ENCODE measurements at places on chromosomes 4 and X.

- no peak for DNase-seq
Observed at GRCh38 chr4:73721909-73722308, 18.5 kb upstream of the CXCL8 start.

GRCh38 chrX:112678831-112679230 lies 907 bp downstream of the LHFPL1 start:
- DNase-seq, result no peak

DNA sequence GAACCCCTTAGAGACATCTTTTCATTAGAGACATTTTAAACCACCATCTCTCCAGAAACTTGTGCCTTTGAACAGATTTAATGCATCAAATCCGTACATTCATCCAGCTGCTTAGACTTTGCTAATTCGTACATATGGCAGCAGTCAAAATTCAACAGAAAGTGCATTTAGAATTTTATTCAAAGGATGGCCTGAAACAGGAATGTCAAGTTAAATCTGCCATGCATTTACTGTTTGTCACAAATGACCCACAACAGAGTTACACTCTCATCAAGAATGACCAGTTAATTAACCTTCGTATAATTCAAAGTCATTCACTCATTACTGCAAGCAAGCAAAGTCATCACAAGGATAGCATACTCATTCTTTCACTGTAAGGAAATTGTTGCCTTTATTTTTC lies 284.3 kb downstream of the SLC7A11 start:
- DNase-seq, result no peak

DNA sequence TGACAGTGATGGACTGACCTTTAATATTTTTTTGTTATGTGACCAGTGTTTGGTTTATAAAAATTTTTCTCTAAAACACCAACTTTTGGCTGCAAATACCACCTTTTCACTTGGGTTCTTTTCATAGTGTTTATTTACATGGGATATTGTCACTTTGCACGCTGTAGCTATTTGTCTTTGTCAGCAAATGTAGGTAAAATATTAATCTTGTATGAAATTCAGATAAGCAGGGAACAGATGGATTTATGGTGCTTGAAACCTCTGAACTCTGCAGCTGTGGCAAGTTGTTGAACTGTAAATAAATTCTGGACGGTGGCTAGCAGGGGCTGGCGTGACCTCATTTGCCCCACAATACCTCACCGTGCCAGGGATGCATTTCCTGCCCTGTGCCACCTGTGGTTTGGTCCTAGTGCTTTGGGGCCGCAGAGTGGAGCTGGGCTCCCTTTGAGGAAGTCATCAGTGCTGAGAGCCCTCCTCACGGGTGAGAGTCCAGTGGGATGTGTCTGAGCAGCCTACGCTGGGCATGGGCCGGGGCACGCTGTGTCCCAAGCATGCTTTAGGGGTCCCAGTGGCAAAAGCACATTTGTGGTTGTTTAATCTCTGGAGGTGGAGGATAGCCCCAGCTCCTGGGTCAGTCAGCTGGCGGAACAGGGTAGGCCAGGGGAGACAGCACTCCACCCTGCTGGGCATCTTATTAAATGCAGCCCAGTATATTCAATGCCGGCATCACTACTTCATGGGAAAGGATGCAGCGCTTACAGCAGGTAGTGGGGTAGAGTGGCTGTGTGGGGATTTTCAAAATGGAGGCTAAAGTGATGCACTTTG lies 108.6 kb downstream of the TBL1X start:
- no peak for DNase-seq

DNA sequence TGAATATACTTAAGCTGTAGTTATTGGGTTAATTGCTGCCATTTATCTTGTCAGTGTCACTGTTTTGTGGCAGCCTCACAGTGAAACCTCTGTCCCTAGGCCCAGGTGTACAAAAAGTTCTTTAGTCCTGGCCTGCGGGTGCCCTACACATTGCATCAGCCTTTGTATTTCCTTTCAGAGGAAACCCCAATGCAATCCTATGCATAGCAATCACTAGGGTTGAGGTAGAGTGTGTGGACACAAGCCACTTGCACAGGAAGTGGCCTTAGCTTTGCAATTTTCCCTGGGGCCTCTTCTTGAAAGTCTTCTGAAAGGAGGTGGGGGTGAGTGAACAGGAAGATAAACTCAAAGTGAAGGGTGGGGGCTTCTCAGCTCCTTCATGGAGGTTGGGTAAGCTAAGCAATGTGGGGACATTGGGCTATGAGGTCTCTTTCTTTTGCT lies 27.8 kb downstream of the VSIG4 start:
- DNase-seq, result no peak

DNA sequence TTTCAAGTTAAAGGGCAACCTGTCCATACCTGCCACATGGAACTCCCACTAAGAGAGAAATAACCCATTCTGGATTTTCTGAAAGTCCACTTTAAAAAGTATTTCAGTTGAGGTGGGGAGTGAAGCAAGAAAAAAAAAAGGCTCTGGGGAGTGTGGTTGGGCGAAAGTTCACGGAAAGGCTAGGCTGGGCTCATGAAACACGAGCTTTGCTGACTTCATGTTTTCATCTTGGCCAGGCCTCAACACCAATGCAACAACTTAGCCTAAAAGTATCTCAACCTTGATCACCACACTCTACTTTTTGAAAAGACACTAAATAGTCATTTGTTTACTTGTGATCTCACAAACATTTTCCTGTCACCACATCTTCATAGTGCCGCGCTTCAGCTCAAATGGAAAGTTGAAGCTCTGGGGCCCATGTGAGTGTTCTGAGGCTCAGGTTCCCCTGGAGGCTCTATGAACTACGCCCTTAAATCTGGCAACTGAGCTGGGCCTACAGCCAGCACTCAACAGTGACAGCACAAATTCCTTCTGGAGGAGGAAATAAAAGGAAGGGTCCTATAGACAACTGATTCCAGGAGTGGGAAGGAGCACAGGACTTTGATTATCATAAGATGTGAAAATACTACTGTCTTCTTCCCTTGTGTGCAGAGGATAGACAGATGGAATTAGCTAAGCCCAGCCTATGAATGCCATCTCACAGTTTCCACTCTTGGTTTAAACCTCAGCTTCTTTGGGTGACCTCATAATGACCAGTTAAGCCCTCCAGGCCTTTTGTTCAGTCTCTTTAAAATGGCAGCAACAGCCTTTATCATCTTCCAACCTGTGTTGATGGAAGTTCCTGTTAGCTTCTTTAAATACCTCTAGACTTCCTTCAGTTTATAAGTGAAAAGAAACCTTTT lies 5.1 kb downstream of the CD40LG start:
- no peak for DNase-seq

DNA sequence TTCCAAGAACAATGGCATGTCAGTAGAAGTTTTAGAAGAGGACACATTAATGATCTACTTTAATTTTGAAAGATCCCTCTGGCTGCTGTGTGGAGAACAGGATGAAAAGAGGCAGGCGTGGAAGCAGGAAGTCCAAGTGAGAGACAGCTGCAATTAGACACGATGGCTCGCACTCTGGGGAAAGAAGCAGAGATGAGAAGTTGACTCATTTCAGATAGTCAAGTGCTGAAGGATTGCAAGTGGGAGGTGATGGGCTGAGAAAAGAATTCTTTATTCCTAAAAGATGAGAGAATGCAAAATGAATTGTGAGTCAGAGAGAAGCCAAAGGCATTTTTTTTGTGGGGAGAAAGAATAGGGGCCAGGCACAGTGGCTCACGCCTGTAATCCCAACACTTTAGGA lies 16.5 kb downstream of the RXFP1 start:
- no peak for DNase-seq

DNA sequence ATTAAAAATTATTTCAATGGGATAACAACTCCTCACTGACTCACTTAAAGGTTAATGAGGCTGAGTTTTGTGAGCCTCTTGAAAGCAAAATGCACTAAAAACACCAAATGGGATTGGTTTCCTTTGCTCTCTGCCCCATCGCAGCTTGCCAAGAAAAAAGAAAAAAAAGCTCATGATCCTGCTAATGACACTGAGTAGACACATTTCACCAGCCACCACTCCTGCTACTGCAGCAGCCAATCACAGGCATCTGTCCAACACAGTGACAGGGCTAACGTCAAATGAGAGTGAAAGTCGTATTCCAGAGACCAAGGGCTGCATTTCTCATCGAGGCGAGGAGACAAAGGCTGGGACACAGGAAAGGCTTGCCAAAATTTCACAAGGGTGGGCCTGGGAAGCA lies 5.2 kb downstream of the APBB2 start:
- no peak for DNase-seq

DNA sequence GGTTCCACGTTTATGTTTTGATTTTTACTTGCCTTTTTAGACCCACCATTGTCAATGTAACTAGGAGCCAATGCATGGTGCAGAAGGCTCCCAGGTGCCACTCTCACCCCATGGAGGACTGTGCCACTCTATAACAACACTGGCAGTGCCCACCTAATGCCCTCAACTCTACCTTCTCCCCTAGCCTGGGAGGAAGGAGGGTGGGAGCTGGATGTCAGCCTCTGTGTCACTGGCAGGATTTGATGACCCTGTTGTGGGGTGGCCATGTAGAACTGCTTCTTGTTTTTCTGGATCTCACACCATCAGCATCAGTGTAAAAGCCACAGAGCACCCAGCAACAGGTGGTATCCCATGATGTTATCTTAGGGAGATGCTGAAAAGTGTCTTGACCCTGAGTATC lies 13.7 kb upstream of the ADH1B start:
- DNase-seq, result no peak

DNA sequence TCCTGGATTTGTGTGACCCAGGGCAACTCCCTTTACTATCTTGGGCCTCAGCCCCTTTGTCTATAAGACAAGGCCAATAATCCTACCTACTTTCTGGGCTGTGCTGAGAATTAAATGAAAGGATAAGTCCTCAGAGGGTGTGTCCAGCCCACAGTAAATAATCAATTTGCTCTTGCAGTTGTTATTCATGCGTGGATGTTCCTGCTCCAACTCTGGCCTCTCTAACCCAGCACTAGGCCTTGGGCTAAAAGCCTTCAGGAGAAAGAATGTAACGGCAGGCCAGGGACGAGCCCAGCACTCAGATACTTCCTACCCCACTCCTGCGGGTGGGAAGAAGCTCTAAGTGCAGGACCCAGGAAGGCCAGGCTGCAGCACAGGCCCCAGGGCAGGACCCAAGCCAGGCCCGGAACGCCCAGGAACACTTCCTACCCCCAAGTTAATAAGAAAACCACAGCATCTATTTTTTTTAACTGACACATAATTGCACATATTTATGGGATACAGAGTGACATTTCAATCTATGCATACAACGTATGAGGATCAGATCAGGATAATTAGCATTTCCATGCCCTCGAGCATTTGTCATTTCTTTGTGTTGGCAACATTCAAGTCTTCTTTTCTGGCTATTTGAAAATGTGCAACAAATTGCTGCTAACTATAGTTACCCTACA lies 179.6 kb upstream of the RBPJ start:
- no peak for DNase-seq

DNA sequence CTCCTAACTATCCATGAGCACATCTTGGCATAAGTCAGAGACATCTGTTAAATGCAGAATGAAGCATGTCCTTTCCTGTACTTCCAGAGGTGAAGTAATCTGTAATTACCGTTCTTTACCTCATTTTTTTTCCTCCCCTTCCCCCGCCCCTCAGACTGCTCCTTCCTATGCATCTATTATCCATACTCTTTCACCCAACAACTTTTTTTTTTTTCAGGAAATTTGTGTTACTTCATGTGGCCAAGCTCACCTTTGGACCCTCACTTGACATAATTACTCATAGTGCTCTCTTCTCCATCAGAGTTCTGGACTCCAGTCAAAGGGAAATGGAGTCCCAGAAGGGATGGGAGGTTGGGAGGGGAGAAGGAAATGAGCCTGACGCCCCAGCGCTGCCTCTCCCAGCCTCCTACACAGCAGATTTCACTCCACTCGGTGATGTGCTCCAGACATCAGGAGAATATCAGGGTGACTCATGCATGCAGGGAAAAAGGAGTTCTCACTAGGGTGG lies 568.8 kb downstream of the STIM2 start:
- no peak for DNase-seq

GRCh38 chr4:128056396-128056795 lies 4.7 kb upstream of the LARP1B start:
- DNase-seq, result no peak

- DNase-seq, result no peak
Observed at GRCh38 chr4:68724426-68724825, 54.0 kb upstream of the UGT2B15 start.

DNA sequence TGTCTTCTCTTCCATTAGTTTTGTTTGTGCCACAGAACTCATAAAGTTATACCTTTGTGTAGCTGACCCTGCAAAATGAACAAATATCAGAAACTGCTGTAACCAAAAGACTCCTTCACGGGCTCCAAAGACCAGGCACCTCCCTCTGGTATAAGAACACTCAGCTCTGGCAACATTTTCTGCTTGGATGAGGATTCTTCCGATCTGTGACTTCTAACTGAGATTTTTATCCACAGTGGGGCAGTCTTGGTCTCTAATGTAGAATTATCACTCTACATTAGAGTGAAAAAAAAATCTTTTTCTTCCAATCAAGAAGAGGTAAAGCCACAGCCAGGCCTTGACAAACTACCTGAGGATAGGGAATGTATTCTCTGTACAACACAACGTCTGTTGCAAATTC lies 38.5 kb upstream of the PRSS48 start:
- no peak for DNase-seq

DNA sequence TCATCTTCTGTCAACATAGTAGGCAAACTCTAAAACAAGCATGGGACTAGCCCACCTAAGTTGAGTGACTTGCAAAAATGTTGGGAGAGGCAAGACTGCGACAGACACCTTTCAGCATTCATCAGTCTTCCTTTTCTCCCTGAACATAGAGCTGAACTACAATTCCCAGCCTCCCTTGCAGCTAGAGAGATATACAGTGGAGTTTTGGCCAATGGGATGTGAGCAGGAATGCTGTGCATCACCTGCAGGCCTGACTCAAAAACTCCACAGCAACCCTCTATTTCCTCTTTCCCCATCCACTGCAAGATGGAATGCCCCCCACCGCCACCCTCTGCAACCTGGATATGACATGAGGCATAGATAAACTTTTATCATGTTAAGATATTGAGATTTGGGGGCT lies 66.5 kb downstream of the PDHA1 start:
- no peak for DNase-seq

GRCh38 chrX:40651620-40652223 lies 4.4 kb upstream of the CXorf38 start:
- peak; percentile 66 for DNase-seq

DNA sequence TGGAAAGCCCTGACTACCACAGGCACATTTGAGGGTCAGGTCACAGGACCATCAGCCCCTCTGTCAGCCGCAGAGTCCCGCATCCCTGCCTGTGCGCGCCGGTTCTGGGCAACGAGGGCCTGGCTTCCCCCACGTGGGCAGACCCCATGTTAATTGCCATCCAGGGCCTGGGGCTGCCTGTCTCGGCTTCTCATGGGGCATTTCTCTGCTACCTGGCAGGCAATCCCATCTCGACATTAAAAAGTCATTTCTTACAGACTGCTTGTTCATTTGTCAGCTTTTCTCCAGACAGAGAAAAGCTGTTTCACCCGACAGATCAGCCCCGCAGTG lies 45.6 kb upstream of the SORCS2 start:
- no peak for DNase-seq

- peak; percentile 21 for DNase-seq
Observed at GRCh38 chr4:30380404-30380998, 339.7 kb upstream of the PCDH7 start.

GRCh38 chr4:148288448-148288847 lies 153.8 kb downstream of the NR3C2 start:
- DNase-seq, result peak; percentile 26

- no peak for DNase-seq
Observed at GRCh38 chrX:74179990-74180389, 124.0 kb upstream of the ZCCHC13 start.

Measured in left cardiac atrium (tissue), 4 donors.